Endothelial cell of umbilical vein (primary cell): ENCODE measurements at places on chromosomes 5 and 9. TPM values are rescaled to one million over a fixed set of nuclear protein-coding genes. Genes with fewer than 3 reads are reported as not detected.

- no peak for DNase-seq
Observed at GRCh38 chr5:96253140-96253539, 179.9 kb downstream of the PCSK1 start.

DNA sequence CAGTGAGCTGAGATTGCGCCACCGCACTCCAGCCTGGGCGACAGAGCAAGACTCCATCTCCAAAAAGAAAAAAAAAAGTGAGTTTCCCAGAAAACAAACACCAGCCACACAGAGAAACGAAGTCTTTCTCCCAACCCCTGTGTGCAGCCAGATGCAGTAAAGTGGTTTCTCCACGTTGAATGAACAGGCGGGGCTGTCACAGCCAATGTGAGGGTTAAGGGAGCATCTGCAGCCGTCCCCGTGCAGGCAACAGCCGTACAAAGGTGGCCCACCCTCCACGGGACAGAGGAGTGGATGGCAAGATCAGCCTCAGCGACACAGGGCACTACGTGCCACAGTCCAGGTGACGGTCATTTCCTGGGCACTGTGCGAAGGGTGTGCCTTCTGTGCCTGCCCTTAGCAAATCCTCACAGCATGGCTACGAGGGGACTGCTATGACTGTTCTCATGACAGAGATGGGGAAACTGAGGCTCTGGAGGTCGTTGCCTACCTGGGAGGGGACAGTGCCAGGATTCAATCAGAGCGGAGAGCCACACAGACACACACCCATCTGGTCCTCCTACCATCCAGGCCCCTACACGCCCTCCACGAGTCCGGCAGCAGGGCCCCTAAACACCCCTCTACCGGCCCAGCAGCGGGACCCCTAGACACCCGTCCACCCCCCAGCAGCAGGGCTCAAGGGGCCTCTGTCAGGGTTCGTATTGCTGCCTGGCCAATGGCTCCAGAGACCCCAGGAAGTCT, 2.3 kb downstream of the VAV2 start:
- no peak for DNase-seq

DNA sequence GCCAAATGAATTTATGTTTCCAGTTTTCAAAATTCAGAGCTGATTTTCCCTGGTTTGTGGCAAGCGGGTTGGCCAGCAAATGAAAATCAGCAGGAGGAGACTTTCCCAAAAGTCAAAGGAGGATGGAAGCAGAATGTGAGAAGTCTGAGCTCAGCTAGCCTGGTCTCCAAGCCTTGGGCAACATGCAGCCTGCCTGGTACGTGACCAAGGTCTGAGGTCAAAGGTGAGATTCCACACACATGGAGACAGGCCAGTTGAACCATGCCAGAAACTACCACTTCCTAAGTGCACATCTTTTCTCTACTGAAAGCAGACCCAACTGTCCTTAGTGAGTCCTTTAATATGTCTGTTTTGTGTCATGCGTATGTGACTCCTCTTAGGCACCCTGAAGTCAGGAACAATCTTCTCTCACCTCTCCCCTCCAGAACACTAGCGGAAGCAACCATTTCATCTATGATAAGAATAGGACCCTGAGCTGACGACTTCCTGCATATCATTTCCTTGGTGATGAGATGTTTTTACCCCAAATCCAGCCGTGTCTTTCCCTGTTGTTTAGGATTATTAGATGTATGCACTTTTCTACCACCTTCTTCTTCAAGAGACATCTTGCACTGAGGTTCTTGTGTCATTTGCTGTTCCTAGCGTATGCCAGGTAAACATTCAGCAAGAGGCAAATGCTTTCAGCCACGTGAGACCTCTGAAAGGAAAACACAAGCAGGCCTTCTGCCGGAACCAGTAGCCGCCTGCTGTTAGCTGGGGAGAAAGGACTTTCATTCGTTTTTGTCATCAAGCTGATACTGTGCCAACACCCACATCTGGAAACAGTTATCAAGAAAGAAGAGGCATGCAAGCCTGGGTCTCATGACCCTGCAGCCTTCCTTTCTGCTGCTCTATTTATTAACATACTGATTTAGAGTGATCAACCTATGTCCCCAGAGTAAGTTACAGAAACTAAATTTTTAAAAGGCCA, 9.7 kb upstream of the TGFBI start:
- no peak for DNase-seq

DNA sequence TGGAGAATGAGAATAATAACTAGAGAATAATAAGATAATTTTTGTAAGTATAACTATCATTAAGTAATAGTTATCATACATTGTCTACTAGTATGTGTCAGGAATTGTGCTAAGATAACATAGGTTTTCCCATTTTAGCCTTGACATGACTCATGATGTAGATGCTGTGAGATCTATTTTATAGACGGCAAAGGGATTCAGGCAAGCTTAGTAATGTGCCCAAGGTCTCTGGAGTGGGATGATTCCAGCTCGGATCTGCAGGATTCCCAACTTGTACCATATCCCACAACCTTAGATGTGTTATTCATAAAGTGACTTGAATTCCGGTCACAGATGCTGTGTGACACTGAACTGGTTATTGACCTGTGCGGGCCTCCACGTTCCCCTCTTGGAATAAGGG, 51.5 kb downstream of the IL31RA start:
- no peak for DNase-seq

DNA sequence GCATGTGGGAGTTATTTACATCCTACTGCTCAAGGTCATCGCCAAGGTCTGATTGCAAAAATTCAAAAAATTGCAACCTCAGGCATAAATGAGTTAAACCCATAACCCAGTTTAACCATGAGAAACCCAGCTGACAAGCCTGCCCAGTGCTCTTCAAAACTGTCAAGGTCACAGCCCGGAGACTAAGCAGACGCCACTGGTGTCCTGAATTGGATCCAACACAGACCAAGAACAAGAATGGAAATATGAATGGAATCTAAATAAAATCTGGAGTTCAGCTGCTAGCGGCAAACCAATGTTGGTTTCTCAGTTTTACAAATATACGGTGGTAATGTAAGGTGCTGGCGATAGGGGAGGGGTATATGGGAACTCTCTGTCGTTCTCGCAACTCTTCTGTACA, 201.5 kb upstream of the MVB12B start:
- no peak for DNase-seq

DNA sequence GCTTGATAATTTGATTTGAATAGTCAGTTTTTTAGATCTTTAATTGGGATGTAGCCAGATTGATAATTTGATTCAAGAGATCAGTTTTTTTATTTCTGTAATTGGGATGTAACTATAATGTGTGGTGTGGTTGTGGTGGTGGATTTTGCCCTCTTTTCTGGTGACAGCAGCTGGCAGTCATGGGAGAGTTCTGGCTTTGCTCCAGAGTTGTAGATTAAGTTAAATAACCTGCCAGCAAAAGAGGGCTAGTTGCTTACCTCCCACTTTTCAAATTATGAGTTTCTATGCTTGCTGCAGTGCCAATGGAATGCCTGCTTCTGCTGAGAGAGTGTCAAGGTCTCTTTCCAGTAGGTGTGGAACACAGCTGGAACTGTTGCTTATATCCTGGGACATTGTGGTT, 315.1 kb downstream of the CCDC171 start:
- no peak for DNase-seq

- DNase-seq = no peak
Observed at GRCh38 chr5:80097451-80097850, 62.3 kb downstream of the THBS4 start.

DNA sequence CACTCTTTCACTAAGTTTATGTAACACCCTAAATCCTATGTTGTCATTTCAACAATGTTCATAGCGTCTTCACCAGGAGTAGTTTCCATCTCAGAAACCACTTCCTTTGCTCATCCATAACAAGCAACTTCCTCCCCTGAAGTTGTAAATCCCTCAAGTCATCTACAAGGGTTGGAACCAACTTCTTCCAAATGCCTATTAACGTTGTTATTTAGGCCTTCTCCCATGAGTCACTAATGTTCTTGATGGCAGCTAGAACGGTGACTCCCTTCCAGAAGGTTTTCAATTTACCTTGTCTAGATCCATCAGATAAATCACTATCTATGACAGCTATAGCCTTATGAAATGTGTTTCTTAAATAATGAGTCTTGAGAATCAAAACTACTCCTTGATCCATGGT, 73.3 kb upstream of the TARS1 start:
- DNase-seq = no peak

DNA sequence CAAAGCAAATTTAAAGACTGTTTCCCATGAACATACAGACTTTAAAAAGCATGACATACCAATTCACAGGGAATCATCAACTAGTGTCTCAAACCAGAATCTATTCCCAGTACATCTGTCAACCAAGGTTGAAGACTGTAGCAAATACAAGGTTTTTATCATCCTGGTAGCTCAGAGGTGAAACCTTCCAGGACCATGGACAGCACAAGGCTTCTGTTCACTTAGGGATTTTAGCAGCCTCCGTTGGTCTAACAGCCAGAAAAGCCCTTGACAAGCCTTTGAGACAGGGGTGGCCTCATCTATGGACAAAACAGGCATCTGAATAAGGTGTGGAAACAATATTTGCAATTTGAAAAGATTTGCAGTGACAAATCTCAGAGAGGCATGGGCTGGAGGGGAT, 119.0 kb downstream of the TRIM32 start:
- no peak for DNase-seq

GRCh38 chr9:112599732-112600131, 113.1 kb downstream of the KIAA1958 start:
- no peak for DNase-seq

GRCh38 chr9:81374459-81375186, 314.7 kb downstream of the TLE1 start:
- peak; percentile 55 for DNase-seq

DNA sequence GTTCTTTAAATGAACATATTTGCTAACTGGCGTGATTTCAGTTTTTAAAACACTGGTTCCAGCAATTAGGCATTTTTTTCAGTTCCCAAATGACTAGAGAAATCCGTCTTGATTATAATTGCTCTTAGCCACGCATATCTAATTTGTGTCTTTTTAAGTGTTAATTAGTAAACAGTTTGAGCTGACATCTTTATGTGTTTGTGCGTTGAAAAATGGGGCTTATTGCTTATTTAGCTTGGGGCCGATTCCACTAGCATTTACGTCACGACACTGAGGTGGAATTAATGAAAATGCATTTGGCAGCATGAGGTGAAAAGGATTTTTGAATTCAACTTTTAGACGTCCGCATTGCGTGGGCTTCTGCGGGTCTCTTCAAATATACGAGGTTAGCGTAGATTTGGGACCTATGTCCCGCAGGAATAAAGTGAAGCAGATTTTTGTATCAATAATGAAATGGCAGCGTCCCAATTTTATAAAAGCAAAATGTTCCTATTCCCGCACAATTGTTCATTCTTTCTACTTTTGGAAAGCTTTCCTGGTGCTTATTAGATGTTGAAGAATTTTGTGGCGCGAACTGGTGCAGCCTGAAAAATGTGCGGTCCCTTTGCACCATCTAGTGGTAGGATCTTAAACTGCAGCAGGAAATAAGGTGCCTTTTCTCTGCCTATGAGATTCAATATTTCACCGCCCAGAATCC, 122.7 kb upstream of the LMX1B start:
- DNase-seq = peak; percentile 65

- DNase-seq = no peak
Observed at GRCh38 chr5:131413605-131414559, 150.0 kb downstream of the CDC42SE2 start.

DNA sequence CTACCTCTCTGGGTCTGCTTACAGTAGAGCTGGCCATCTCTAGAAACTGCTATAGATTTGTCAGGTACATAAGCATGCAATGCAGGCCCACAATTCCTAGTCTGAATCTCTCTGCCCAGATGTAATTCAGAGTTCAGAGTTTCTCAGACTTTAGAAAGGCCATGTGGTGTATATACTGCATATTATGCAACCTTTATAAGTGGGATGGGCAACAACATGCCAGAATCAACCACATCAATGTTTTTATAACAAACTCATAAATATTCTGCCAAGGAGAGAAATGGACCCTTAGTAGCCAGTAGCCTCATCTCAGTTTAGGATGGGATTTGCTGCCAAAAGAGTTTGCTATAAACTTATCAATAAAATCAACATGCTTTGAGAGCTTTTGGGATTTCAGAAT, 78.8 kb downstream of the SLC1A1 start:
- DNase-seq = no peak

DNA sequence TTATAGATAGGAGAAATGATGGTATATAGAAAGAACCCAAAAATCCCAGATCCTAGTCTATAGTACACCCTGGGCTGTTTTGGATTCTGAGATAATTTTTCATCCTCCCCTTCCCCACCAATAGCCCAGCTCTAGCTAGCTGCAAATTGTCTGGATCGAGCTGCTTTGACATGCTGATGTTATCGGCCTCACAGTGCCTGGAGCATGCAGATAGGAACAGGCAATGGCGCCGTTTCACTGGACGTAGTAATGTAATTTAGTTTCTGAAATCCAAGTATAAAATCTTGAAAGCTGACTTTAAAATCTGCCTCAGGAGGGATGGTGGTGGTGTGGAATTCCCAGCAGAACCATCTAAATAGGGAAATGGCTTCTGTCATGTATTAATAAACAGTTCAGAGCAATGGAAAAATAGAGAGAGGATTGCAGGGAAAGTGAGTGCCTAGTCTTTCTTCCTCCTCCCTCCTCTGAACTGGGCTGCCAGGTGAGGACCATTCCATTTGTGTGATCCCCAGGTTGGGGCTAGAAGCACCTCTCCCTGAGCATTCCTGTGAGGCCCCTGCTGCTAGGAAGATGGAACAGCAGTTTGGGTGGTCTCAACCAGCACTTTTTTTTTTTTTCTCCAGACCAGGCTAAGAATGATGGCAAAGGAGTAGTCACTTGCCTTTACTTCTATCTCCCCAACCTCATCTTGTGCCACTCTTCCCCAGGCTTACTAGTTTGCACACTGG, 31.9 kb downstream of the FAM219A start:
- no peak for DNase-seq

GRCh38 chr5:83472508-83473345, 1.2 kb downstream of the VCAN start:
- DNase-seq = no peak

DNA sequence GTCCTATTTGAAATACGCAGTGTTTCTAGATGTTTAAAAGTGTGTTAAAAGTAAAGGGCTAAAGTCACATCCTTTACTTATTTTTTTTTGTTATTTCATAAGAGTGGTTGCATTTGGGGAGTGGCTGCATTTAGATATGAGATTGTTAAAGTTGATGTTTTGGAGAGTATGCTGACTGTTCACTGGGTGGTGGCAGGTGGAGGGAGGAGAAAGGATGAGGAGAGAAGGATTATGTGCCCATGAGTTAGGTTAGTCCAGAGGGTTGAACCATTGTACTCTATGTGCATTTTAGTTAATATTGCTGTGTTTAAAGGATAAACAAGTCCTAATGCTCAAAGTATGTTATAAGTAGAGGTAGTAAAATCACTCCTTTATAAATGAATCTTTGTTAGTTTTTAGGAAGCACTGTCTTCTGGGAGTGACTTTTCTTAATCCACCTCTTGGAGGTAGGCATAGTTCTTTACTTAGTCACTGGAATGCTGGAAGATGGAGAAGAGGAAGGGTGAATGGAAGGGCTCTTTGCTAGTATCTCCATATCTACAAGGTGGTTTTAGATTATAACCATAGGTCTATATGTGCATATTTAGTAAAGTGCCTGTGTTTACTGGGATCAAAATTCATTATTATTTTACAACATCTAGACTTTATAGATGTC, 332.3 kb downstream of the NPR3 start:
- no peak for DNase-seq

SIMC1 gene
- 16.2 and 16.4 TPM in 2 replicates for total RNA-seq

ZNF879 gene
- total RNA-seq = 2.7 and 3.7 TPM in 2 replicates

PDE6A gene
- not detected in 2 replicates for total RNA-seq

SPINK14 gene
- total RNA-seq = not detected in 2 replicates

LRRTM2 gene
- total RNA-seq = 0.14 and 0.20 TPM in 2 replicates
